Stimulated activated CD8-positive, alpha-beta memory T cell treated with anti-CD3 and anti-CD28 coated beads, Interleukin-12 subunit alpha, Interleukin-12 subunit beta, amount 100 ng/mL, for 1 hour (primary cell): ENCODE measurements at places on chromosomes 16 and 17.

DNA sequence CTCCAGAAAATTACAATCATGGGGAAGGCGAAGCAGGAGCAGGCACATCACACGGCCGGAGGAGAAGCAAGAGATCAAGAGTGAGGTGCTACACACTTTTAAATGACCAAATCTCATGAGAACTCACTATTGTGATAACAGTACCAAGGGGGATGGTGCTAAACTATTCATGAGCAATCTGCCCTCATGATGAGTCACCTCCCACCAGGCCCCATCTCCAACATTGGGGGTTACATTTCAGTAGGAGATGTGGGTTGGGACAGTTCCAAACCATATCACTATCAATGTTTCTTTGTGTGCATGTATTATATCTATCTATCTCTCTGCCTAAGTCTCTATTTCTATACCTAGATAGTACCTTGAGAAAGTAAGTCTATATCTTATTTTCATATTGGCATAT is 724.8 kb downstream of the CDH11 start:
- DNase-seq: no peak

- DNase-seq: no peak
Observed at GRCh38 chr17:78226759-78227454, 4.5 kb upstream of the TMEM235 start.

- no peak for DNase-seq
Observed at GRCh38 chr16:9844361-9844760, 337.9 kb downstream of the GRIN2A start.

DNA sequence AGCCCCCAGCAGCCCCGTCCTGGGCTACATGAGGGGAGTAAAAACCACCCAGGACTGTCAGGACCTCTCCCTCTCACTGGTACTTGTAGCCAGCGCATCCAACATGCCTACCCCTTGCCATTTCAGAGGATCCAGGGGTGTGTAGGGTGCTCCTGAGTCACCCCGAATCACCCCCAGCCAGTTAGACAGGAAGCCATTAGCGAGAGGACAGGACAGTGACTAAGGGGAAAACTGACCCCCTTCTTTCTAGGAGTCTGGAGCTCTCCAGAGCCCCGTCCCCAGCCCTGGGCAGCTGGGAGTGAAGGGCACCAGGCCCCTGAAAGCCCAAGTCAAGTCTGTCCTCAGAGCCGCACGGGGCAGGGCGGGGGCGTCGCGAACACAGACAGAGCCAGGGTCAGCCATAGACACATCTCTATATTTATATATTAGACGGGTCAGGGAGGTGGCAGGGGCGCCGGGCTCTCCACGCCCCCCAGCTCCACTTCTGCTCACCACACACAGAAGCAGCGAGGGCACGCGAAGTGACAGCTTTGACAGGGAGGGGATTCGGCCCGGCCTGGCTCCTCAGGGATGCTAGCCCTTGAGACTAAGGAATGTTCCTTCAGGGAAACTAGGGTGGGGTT is 485 bp upstream of the GDPD3 start:
- no peak for DNase-seq

GRCh38 chr16:21190013-21190412 is 21.4 kb downstream of the ZP2 start:
- DNase-seq: no peak

- no peak for DNase-seq
Observed at GRCh38 chr16:28311413-28311812, 19.1 kb downstream of the SBK1 start.

GRCh38 chr16:88045820-88046303 is 94.6 kb downstream of the BANP start:
- no peak for DNase-seq

DNA sequence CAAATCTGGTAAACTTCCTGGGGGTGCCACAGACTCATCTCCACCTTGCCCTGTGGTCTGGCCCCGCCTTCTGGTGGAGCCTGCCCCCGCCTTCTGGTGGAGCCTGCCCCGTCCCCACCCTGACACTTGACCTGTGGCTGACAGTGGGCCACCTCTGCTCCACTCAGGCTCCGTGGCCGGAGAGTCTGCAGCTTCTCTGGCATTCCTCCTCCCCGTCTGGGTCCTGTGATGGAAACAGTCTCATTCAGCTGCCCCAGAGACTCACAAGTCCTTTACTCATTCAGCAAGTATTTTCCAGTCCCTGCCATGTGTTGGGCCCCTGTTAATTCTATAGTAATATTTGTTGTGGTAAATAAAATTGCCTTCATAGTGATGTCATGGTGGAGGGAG is 21.0 kb upstream of the G6PC1 start:
- DNase-seq: no peak

GRCh38 chr16:17404941-17405689 is 65.6 kb downstream of the XYLT1 start:
- DNase-seq: no peak

DNA sequence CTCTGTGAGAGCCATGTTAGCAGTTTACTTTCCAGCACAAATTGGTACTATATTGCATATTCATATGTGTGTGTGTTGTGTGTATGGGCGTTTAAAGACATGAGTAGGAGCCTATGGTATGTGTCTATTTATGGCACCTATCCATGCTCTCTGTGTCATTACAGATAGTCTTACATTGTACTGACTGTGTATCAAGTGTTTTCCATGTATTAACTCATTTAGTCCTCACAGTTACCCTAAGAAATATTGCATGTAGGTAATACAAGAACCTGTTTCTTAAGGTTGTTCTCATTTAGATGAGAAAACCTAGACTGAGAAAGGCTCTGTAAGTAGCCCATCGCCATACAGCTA is 1.6 kb downstream of the ALG1 start:
- DNase-seq: no peak

GRCh38 chr17:81807839-81808238 is 3.9 kb downstream of the GCGR start:
- DNase-seq: no peak

DNA sequence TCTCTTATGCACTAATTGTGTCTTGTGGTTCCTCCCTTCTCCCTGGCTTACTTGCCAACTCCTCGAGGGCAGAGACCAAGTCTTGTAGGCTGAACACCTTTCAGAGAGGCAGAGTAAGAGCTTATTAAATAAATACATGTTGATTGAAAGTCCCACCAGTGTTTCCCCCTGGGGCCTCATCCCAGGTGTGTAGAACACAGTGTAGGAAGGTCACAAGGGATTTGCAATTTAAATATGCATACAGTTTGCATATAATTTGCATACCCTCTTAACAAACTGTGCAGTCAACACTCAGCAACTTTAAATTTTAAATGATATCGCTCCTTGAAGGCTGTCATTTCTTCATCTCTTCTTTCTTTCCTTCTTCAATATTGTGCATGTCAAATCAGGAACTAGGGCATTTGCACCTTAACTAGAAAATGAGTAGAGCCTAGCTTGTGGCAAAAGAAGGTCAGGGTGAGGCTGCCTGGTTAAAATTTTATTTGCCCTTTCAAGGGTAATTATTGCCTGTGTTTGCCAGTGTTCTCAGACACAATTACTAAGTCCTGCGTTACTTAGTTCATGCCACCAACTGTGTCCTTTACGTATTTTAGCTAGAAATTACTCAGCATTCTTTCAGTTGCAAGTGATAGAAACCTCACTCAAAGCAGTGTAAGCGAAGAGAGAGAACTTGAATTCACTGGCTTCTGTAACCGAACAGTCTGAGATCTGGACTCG is 465.7 kb downstream of the HAPSTR1 start:
- DNase-seq: no peak

DNA sequence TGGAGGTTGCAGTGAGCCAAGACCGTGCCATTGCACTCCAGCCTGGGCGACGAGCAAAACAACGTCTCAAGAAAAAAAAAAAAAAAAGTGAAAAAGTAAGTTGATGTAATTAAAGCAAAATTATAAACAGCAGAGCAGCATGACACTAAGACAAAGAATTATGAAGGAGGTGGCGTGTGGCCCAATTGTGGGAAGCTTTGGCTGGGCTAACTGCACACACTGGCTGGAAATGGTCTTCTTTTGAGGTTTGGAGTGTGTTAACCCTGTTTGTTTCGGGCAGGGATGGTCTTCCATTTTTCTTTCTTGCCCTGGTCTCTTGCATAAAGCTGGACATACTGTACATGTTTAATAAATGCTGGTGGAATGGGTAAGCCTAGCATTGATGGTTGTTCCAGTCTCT is 54.8 kb downstream of the RAP1GAP2 start:
- DNase-seq: no peak

GRCh38 chr17:82655038-82655479 is 6.8 kb upstream of the WDR45B start:
- DNase-seq: no peak

- no peak for DNase-seq
Observed at GRCh38 chr16:85557083-85557970, 55.8 kb upstream of the GSE1 start.

GRCh38 chr16:83711069-83711468 is 96.7 kb upstream of the HSBP1 start:
- DNase-seq: no peak

DNA sequence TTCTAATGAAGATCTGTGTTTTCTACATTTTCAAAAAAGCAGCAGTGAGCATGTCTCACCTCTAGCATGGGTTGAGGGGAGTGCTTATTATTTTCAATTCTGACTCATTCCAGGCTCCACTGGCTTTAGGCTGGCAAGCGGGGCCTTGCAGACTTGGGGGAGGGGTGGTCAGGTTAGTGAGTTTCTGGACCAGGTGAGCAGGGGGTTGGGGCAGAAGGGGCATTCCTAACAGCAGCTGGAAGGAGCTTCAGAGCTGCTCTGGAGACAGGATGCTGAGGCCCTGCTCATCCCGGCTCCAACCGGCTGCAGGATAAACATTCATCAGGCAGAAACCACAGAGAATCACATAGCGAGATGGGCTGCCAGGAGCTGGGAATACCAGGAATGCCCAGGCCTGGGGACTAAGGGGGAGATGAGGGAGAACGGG is 10.5 kb upstream of the KRT19 start:
- no peak for DNase-seq

DNA sequence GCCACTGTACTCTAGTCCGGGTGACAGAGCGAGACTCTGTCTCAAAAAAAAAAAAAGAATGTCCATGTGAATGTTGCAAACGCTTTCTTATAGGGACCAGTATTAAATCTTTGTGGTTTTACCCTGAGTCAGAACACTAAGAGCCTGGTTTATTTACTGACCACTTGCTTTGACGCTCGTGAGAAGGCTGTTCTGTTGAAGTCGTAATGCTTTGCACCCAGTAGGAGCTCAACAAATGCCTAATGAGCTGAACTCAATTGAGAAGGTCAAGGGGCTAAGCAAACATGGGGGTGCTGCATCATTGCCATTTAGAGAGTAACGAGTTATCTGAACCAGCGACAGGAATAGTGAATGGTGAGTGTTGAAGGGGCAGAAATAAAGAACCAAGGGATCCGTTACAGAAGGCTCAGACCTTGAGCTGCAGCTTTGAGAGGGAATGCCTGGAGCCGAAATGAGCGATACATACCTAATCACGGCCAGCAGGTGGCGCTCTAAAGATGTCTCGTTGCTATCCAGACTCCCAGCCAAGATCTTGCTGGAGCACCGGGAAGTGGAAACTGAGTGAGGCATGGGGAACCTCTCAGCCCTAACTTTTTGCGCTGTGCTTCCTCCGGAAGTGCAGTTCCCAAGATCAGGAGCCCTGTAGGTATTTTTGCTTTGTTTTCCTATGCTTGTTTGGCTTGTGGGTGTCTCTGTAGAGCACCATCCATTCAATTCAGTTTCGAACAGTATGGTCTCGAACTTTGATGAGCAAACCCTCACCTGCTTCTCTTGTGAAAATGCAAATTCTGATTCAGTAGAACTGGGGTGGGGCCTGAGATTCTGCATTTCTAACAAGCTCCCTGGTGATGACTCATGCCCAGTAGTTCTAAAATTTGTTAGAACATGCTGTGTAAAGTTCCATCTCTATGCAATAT is 12.6 kb upstream of the RNF222 start:
- peak; percentile 76 for DNase-seq

DNA sequence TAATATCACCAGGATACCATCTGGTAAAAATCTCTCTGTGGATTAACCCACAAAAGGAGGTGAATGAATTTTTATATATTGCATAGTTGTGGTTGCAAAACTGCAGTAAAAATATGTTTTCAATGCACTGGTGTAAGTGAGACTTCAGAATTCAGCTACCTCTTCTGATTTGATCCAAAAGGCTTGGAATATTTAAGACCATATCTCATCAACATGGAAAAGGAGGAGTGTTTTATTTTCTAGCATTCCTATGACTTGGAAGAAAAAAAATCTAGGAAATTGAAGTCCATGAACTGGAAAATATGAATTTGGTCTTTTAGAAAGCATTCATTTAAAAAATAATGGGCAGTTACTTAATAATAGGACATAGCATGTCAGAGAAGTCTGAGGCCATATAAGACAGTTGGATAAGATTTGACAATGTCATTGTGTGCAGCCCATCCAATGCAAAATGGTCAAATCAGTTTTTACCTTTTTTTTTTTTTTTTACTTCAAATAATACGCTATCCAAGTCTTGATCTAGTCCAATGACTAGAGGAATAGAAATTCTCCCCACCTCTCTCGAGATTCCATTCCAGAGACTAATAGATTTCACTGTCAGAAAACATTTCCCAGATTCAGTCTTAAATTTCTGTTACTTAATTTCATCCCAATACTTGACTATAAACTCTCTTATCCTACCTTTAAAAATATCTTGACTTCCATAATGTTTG is 364.9 kb upstream of the PMFBP1 start:
- no peak for DNase-seq
